ENCODE measurements at places on chromosomes 11 and 22.

DNA sequence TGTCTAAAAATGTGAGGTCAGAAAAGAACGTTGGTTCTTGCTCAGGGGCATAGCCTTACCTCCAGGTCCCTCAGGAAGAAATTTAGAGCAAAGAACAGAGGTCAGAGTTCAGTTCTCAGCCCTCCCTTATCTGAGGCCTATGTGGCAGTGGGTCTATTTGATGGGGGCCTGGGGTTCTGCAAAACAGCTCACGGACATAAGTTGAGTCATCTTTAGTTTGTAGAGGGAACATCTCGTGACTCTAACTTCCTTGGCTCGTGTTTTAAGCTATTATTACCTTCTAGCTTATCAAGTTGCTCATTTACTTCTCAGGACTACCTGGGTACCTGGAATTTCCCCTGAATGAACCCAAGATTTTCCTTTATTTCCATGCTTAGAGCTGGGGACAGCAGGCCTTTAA lies 91.3 kb upstream of the AMOTL1 start:
- no peak for DNase-seq

GRCh38 chr22:45429981-45430775 lies 16.7 kb downstream of the RIBC2 start:
- no peak for DNase-seq

DNA sequence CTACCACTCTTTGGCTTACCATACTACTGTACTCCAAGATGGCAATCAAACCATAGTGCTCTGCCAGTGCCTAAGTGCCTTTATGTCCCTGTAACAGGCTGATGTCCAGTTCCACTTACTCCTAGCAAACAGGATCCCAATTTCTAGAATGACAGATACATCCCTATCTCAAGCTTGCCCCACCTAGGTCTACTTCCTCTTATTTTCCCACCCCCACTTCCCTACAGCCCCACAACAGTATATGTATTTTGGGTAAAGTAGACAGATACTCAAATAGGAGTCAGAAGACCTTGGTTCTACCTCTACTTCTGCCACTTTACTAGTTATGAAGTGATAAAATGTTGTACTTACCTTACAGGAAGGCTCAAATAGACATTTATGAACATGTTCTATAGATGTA lies 24.1 kb downstream of the SIK3 start:
- no peak for DNase-seq

DNA sequence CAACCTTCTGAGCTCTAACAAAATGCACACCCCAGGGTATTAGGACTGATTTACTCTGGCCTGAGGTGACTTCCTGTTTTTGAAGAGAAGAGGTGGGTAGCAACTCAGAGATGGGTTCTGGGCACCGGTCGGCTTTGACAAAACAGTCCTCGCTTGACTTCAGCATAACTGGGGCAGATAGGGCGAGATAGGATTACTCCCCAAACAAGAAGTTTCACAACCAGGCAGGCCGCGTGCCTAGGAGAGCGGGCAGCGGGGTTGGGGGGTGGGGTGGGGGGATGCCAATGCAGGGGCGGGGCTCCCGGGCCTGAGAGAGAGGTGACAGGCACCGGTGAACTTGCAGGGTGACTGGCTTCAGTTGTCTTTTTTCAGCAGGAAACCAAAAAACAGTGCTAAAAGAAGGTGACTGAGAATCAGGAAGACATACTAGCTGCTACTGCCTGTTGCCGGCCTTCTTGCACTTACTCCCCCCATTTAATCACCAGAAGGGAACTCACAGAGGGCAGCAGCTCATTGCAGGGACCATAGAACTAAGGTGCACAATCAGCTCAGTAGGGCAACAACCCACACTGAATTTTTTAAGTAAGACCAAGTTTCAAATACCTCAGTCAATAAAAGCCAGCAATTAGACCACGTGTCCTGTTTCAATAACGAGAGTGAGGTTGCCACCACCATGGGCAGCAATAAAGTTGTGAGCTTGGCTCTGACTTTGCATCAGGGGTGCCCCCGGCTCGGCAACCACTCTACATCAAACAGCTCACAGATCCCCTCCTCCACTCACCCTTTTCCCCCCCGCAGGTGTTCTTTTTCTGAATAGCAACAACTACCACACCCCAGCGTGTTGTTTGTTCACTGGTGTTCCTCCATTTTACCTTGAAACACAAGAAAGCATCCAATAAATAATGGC lies 37.2 kb upstream of the ETS1 start:
- peak; percentile 60 for DNase-seq

DNA sequence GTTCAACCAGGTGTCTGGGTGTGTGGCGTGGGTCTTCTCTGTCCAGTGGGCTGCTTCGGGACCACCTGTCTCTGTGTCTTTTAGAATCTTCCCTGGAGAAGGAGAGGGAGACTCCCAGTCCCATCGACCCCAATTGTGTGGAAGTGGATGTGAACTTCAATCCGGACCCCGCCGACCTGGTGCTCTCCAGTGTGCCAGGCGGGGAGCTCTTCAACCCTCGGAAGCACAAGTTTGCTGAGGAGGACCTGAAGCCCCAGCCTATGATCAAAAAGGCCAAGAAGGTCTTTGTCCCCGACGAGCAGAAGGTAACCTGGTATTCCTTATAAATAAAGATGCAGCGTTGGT lies 12.2 kb downstream of the TEF start:
- no peak for DNase-seq

- no peak for DNase-seq
Observed at GRCh38 chr11:63785823-63786222, 17.2 kb upstream of the ZFTA start.

- no peak for DNase-seq
Observed at GRCh38 chr11:69250186-69251056, 43.5 kb upstream of the MYEOV start.
